ENCODE measurements at places on chromosomes 1 and 21. TPM values are rescaled to one million over a fixed set of nuclear protein-coding genes. Genes with fewer than 3 reads are reported as not detected.

NEK2 gene
- total RNA-seq: 24.4 TPM

SERTAD4 gene
- 0.20 TPM for total RNA-seq

CBR3 gene
- 19.5 TPM for total RNA-seq

RNF186 gene
- total RNA-seq: not detected

NOTCH2 gene
- total RNA-seq: 271 TPM

F13B gene
- total RNA-seq: not detected

VPS72 gene
- total RNA-seq: 25.7 TPM

C1orf141 gene
- not detected for total RNA-seq

LDLRAD1 gene
- total RNA-seq: not detected

CDC7 gene
- 9.9 TPM for total RNA-seq

DNM3 gene
- 1.8 TPM for total RNA-seq

FAM72C gene
- total RNA-seq: under 0.01 TPM

SYT2 gene
- not detected for total RNA-seq

KIF21B gene
- under 0.01 TPM for total RNA-seq
